ENCODE measurements at places on chromosomes 11 and 22.
A peak's percentile ranks its signal among the peaks of the same experiment; 100 is the strongest.

DNA sequence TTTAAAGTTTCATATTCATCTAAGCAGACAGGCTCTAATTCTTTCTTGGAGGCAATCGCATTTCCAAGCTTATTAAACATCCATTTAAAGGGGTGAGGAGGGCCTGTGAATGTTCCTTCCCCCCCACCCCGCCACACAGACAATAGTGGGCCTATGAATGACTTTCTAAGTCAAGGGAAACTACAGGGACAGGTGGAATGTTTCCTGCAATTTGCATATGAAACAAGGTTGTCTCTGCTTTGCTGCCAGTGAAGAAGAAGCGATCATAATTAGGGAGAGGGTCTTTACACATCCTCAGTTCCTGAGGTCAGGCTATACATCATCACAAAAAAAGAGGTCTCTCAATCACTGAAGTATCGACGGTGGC lies 127.9 kb upstream of the OPCML start:
- no peaks in the 10 kb centered on the region for H3K27me3 ChIP-seq
- no peaks in the 10 kb centered on the region for H3K4me1 ChIP-seq
- no peak for DNase-seq
- no peak overlapping the region for H3K27ac ChIP-seq

DNA sequence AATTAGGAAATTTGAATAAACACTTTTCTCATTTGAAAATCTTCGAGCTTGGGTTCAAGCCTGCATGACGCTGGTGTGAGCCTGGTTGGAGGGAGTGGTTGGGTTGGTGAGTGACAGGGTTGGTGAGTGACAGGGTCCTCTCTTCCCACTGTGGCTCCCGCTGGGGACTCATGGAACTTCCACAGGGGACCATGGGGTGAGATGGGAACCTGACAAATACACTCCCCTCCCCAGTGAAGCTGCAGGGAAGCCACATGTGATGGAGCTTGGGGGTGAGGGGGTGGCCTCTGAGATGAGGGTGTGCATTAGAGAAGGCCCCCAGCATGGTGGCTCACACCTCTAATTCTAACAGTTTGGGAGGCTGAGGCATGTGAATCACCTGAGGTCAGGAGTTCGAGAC lies 66.8 kb downstream of the RTL6 start:
- no peak for DNase-seq
- no peaks in the 10 kb centered on the region for H3K36me3 ChIP-seq
- H3K4me1 ChIP-seq: no peaks in the 10 kb centered on the region
- no peak overlapping the region for H3K27ac ChIP-seq
- H3K27me3 ChIP-seq: no peaks in the 10 kb centered on the region
- no peak overlapping the region for H3K4me3 ChIP-seq

DNA sequence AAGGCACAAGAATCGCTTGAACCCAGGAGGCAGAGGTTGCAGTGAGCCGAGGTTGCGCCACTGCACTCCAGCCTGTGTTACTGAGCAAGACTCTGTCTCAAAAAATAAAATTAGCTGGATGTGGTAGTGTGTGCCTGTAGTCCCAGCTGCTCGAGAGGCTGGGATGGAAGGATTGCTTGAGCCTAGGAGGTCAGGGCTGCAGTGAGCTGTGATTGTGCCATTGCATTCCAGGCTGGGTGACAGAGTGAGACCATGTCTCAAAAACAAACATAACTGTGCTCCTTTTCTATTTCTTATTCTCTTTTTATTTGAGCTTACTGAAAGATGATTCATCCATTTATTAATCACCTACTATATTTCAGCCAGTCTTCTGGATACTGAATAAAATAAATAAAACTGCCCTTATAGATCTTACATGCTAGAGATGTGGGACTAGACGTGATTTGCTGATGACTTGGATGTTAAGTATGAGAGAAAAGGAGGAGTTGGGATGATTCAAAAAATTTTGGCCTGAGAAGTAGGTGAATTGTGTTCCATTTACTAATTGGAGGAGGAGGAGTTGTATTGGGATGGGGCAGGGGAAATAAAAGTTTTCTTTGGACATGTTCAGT lies 18.0 kb downstream of the PAAF1 start:
- no peaks in the 10 kb centered on the region for H3K4me1 ChIP-seq
- H3K27ac ChIP-seq: no peak overlapping the region
- H3K36me3 ChIP-seq: peaks cover 3% of the 10 kb centered on the region

GRCh38 chr11:134678744-134679143 lies 266.7 kb upstream of the B3GAT1 start:
- no peaks in the 10 kb centered on the region for H3K27me3 ChIP-seq
- H3K36me3 ChIP-seq: no peaks in the 10 kb centered on the region
- no peak for DNase-seq
- no peak overlapping the region for H3K4me3 ChIP-seq
- no peak overlapping the region for H3K27ac ChIP-seq
- H3K4me1 ChIP-seq: no peaks in the 10 kb centered on the region

- no peaks in the 10 kb centered on the region for H3K4me1 ChIP-seq
- no peak for DNase-seq
- H3K4me3 ChIP-seq: no peak overlapping the region
- H3K36me3 ChIP-seq: no peaks in the 10 kb centered on the region
- no peaks in the 10 kb centered on the region for H3K27me3 ChIP-seq
Measured at GRCh38 chr22:22663861-22664800, 19.7 kb downstream of the GGTLC2 start.

DNA sequence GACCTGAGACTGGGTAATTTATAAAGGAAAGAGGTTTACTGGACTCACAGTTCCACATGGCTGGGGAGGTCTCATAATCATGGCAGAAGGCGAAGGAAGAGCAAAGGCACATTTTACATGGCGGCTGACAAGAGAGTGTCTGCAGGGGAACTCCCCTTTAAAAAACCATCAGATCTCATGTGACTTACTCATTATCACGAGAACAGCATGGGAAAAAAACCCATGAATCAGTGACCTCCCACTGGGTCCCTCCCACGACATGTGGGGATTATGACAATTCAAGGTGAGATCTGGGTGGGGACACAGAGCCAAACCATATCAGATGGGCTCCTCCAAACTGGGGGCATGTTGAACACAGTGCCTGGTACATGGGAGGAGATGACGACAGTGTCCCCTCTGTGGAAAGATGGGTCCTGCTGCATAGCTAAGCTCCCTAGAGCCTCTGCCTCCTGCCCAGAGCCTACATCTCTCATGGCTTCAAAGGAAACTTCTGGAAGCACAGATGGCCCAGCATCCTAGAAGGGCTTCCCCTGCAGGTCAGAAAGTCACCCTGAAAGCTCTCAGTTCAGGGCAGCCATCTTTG lies 46.1 kb downstream of the MYEOV start:
- no peaks in the 10 kb centered on the region for H3K4me1 ChIP-seq
- no peaks in the 10 kb centered on the region for H3K36me3 ChIP-seq
- no peak overlapping the region for H3K27ac ChIP-seq
- H3K4me3 ChIP-seq: no peak overlapping the region
- no peaks in the 10 kb centered on the region for H3K27me3 ChIP-seq

- H3K4me3 ChIP-seq: peak within 1 kb of the TSS; percentile 77
- peak; percentile 84 for DNase-seq
- H3K4me1 ChIP-seq: peaks cover 23% of the 10 kb centered on the region
- no peaks in the 10 kb centered on the region for H3K27me3 ChIP-seq
- H3K36me3 ChIP-seq: no peaks in the 10 kb centered on the region
- H3K27ac ChIP-seq: peak within 1 kb of the TSS; percentile 98
Measured at GRCh38 chr11:60913793-60914632, at the start of gene TMEM109. Gene TMEM109 (plus strand): TSS chr11:60914158. CDS start chr11:60919694, 5,536 bp downstream.

GRCh38 chr11:2212411-2213251 lies 41.0 kb upstream of the TH start:
- H3K27ac ChIP-seq: no peak overlapping the region
- no peaks in the 10 kb centered on the region for H3K27me3 ChIP-seq
- H3K36me3 ChIP-seq: no peaks in the 10 kb centered on the region
- DNase-seq: no peak

- no peaks in the 10 kb centered on the region for H3K4me1 ChIP-seq
- no peak overlapping the region for H3K4me3 ChIP-seq
- H3K36me3 ChIP-seq: no peaks in the 10 kb centered on the region
Measured at GRCh38 chr22:33467620-33468095, 409.5 kb upstream of the SYN3 start.

DNA sequence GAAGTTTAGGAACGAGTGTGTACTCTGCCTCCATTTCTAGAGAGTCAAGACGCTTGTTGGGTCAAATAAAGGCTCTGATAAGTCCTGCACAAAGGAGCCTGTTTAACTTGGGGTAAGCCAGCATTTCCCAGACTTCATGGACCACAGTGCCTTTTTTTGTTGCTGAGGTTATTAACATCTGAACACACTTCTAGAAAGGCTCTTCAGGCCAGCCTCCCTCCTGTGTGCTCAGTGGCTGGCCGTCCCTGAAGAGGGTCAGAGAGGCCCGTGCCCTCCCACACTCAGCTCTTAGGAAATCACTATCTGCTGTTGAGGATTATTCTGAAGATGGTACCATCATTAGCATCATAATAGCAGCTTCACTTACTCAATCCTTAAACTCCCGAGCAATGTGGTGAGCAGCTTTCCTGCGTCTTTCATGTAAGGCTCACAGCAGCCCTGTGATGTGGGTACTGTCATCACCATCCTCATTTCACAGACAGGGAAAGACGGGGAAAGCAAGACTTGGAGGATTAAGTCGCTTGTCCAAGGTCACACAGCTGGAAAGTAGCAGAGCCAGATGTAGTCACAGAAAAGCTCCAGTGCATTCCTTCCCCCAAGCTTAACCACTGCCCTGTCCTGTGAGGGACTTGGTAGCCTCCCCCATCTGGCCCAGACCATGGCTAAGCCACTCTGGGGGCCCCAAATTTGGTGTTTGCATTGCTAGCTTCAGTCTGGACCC lies 71.3 kb downstream of the TSPAN18 start:
- no peaks in the 10 kb centered on the region for H3K4me1 ChIP-seq
- no peak overlapping the region for H3K4me3 ChIP-seq
- H3K27ac ChIP-seq: no peak overlapping the region
- no peaks in the 10 kb centered on the region for H3K36me3 ChIP-seq

DNA sequence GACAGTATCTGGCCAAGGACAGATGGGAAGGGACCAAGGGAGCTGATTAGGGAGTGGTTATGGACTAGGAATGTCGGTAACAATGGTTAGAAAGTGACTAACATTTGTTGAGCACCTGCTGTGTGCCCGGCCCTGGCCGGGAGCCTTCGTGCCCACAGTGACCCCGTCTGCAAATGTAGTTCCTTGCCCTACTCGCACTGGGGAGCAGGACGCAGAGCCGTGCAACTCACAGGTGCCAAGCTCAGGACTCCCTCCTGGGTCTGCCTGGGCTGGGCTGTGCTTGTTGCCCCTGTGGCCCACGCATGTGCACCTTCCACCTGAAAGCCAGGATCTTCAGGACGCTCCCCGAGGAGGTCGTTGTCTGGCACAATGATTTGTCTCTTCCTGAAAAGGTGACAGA lies 56.7 kb upstream of the PPP6R3 start:
- H3K4me3 ChIP-seq: no peak overlapping the region
- peaks cover 11% of the 10 kb centered on the region for H3K36me3 ChIP-seq
- H3K27ac ChIP-seq: no peak overlapping the region
- H3K4me1 ChIP-seq: peaks cover 19% of the 10 kb centered on the region
- H3K27me3 ChIP-seq: no peaks in the 10 kb centered on the region

DNA sequence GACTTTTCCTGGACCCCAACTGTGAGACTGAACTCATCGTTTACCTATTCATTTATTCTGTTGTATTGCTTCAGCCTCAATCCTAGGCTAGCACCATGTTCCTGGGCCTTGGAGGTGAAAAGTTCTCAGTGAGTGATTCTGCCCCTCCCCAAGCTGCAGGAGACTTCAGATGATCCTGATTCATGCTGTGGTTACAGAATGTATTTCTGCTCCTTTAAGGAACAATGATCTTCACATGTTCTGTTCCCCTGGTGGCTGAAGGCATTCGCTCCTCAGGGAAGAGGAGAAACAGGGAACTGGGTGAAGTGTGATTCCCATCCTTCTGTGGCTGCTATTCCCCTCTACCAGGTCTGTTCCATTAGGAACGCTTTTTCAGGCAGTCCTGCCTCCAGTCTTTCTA lies 2.4 kb downstream of the OR52E1 start:
- H3K36me3 ChIP-seq: no peaks in the 10 kb centered on the region
- no peaks in the 10 kb centered on the region for H3K4me1 ChIP-seq
- H3K27ac ChIP-seq: no peak overlapping the region
- no peaks in the 10 kb centered on the region for H3K27me3 ChIP-seq
- no peak for DNase-seq

- no peaks in the 10 kb centered on the region for H3K36me3 ChIP-seq
- DNase-seq: no peak
- peaks cover 13% of the 10 kb centered on the region for H3K4me1 ChIP-seq
- H3K27me3 ChIP-seq: no peaks in the 10 kb centered on the region
Measured at GRCh38 chr11:13465909-13466371, 2.9 kb upstream of the BTBD10 start.

- H3K4me1 ChIP-seq: no peaks in the 10 kb centered on the region
- H3K4me3 ChIP-seq: no peak overlapping the region
- DNase-seq: no peak
- H3K27ac ChIP-seq: no peak overlapping the region
- H3K27me3 ChIP-seq: no peaks in the 10 kb centered on the region
Measured at GRCh38 chr22:49344656-49345055, 483.0 kb downstream of the BRD1 start.

GRCh38 chr22:43314611-43315010 lies 28.6 kb downstream of the SCUBE1 start:
- DNase-seq: no peak
- H3K4me1 ChIP-seq: no peaks in the 10 kb centered on the region
- H3K36me3 ChIP-seq: no peaks in the 10 kb centered on the region
- H3K4me3 ChIP-seq: no peak overlapping the region
- no peaks in the 10 kb centered on the region for H3K27me3 ChIP-seq

DNA sequence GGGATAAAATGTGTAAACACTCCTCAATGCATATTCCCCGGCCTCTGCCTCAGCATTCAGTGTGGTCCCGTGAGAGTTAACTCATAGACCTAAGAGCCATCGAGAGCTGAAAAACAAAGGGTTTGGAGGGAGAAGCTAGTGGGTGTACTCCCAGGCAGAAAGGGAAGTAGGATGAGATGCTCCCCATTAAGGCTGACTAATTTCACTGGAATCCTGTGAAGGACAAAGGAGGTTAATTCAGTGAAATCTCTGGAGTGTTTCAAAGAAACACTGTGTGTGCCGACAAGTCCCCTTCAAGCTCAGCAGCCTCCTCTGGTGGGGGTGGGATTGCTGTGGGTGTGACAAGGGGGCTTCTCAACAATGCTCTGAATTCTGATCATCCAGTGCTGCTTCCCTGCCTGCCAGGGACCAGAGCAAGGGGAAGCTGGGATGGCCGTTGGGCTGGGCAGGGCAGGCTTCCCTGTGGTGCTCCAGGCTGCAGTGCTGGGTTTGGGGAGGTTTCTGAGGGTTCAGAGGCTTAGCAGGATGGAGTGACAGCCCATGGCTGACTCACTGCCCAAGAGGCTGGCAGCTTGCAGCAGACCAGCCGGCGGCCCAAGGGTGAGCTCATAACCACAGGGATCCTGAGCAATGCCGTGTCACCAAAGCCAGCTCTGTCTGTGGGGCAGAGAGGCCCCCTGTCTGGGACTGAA lies 61.4 kb upstream of the BMAL1 start:
- H3K27me3 ChIP-seq: no peaks in the 10 kb centered on the region
- no peak overlapping the region for H3K4me3 ChIP-seq
- no peaks in the 10 kb centered on the region for H3K36me3 ChIP-seq
- H3K27ac ChIP-seq: no peak overlapping the region
- no peaks in the 10 kb centered on the region for H3K4me1 ChIP-seq
- no peak for DNase-seq
